ENCODE measurements at places on chromosomes 5 and 9.

GRCh38 chr9:88476491-88477271, 58.3 kb upstream of the NXNL2 start:
- peak; percentile 11 for DNase-seq

- peak; percentile 58 for DNase-seq
Observed at GRCh38 chr9:110591526-110591925, 12.0 kb upstream of the SVEP1 start.

DNA sequence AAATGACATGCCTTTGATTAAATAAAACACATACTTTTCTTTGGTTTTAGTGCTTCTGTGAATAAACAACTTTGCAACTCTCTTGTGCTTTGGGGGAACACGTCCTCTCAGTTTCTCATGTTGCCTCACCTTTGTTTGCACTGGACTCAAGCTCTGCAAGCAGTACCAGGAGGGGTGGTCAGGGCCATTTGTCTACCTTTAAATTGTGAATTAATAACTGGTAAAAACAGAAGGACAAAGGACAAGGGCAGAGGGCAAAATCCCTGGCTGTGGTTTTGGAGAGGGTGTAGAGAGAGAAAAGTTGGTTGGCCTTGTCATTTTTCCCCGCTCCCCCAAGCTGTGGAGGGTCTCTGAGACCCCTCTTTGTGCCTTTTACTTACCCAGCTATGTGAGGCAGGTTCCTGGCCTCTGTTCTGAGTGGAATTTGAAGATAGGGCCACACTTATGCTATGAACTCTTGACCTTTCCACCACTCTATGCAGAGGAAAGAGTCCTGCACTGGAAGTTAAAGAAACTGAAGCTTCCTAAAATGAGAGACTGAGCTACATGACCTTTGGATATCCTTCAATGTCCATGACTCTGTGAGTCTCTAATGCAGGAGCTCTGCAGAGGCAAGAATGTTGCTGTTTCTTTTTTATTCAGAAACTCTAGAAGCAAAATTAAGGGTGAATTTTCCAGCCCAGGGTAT, 55.1 kb upstream of the MOCS2 start:
- DNase-seq, result no peak

- DNase-seq, result peak; percentile 96
Observed at GRCh38 chr5:32760091-32760509, 49.0 kb downstream of the NPR3 start.

- DNase-seq, result no peak
Observed at GRCh38 chr5:24819841-24820240, 175.1 kb upstream of the CDH10 start.

DNA sequence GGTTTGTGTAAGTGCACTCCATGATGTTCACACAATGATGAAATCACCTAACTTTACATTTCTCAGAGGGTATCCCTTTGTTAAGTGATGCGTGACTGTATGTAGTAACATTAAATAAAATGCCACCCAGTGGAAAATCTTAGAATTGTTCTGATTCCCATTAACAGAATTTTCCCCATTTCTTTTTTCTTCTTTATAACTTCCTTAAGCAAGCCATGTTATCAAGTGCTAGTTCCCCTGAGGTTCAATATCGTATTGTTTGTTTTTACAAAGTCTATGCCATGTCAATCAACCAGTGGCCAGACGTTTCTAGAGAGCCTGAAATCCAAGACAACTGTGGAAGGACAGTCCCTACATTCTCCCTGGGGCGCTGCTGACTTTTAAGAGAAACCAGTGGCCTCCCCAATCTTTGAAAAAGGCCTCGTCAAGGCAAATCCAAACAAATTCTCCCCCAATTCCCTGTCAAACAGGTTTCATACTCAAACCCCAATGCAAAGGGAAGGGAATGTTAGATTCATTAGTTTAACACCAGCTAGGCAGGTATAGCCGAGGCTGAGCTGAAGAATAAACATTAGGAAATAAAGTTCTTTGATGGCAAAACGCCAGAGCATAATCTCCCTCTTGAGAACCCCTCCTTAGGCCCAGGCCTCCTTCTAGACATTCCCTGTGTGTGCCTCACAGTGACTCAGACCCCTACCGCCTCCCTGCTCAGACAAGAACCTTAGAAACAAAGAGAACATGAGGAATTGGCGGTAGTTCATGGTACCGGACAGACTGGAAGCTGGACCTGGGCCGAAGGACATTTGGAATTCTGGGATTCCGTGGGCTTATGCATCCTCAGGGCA, 198.7 kb downstream of the GNA14 start:
- DNase-seq, result peak; percentile 49

DNA sequence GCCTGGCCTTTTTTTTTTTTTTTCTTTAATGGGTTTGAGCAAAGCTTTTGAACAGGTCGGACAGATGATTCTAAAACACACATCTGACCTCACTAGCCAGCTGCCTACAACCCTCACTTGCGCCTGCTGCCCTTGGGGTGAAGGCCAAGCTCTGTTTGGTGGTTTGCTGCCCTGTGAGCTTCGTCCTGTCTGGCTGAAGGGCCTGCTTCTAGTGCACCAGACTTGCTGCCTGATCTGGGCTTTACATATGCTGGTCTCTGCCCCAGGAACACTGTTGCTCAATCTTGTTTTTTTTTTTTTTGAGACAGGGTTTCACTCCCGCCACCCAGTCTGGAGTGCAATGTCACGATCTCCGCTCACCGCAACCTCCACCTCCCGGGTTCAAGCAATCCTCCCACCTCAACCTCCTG, 16.4 kb upstream of the DOLPP1 start:
- DNase-seq, result no peak

DNA sequence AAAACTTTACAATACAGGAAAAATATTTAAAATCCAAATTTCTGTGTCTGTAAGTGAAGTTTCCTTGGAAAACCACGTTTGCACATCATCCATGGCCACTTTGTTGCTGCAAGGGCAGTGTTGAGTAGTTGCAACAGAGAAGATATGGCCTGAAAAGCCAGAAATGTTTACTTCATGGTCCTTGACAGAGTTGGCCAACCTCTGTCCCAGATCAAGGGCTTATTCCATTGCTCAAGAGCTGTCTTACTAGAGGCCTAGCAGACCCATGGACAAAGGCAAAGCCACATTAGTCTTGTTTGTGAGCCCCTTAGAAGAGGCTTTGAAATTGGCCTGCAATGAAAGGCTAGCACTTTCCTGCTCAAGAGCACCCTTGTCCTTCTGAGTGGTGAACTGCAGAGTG, 119.4 kb downstream of the GAS1 start:
- DNase-seq, result peak; percentile 61

DNA sequence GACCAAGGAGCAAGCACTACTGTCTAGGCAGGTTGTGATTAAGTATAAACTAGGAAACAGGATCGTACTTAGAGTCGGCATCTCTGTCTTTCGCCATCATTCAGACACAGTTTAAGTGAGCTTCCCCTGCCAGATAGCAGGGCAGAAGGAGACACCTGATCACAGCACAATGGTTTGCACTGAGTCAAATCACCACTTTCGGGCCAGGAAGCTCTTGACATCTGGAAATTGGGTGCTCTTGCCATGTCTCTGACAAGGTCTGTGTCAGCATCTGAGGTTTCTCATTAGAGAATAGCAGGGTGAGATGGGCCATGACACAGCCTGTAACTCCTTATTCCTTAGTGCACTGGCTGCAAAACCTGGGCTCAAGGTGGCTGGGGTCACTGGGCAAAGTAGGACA, 8.3 kb downstream of the ADRB2 start:
- no peak for DNase-seq

- DNase-seq, result peak; percentile 27
Observed at GRCh38 chr5:108515517-108516105, 133.7 kb upstream of the FBXL17 start.

- no peak for DNase-seq
Observed at GRCh38 chr5:136594416-136594815, 229.1 kb upstream of the TRPC7 start.
